ENCODE measurements at places on chromosomes 7 and 10.

- DNase-seq = no peak
Observed at GRCh38 chr7:1666317-1666822, 3.7 kb upstream of the ELFN1 start.

- no peak for DNase-seq
Observed at GRCh38 chr10:8584666-8585065, 530.2 kb downstream of the GATA3 start.

- DNase-seq = no peak
Observed at GRCh38 chr10:114482480-114483304, 78.4 kb upstream of the AFAP1L2 start.

- DNase-seq = no peak
Observed at GRCh38 chr7:94374721-94375566, 19.8 kb upstream of the COL1A2 start.

GRCh38 chr10:49387071-49387470 lies 8.8 kb downstream of the DRGX start:
- DNase-seq = no peak

- no peak for DNase-seq
Observed at GRCh38 chr10:74969530-74969929, 141.9 kb upstream of the SAMD8 start.
